C1 segment of cervical spinal cord (tissue), 14 donors: ENCODE measurements at places on chromosomes 4 and X.

DNA sequence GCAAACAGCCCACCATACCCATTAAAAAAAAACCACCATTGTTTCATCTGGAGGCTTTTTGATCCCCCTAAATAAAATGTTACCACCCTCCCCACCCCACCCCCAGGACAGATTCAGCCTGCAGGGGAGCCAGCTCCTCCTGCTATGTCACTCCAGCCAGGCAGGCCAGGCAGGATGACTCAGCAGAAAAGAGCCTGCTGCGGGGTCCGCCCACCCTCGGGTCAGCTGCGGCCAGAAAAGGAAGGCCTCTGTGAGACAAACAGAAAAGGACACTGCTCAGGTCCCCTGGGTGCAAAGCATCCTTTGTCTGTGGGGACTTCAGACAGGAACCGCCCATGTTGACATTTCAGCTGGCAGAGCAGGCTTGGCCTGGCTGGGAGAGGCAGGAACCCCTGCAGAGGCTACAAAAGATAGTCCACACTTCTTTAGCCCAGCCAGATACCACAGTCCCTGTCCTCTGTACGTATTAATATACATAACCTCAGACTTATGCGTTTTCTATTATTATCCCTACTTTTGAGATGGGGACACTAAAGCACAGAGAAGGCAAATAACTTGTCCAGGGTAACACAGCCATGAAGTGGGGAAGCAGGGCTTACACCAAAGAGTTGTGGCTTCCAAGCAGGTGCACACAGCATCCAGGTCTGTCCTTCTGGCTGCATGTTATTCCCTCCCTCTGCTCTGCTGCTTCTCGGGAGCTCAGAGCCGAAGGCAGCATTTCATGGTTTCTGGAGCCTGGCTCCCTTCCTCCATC lies 147.7 kb downstream of the CPEB2 start:
- DNase-seq = peak; percentile 54

GRCh38 chr4:93346840-93347239 lies 481.7 kb upstream of the ATOH1 start:
- DNase-seq = no peak

DNA sequence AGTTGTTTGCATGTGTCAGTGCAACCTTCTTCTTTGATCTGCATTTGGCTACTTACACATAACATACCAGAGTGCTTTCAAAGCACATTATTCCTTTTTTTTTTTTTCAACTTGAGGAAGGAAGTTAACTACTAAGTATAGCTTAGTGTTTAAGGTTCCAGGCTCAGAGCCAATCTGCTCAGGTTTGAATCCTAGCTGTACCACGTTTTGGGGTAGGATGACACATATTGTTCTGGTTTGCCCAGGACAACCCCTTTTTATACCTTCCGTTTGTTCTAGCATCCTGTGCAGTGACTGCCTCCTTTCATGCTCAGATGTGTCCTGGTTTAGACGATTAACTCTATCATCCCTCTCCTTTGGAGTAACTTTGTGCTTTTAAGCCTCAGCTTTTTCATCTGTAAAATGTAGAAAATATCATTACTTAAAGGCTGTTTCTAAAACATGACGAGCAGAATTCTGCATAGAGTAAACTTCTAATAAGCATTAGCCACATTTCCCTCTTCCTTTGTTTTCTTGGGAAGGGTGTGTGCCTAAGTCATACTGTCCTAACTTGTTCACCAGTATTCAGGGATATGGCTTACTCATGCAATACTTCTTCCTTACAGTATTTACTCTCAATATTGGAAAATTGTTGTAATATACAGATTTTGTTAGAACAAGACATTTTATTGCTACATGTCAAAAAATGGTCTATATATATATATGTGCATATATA lies 281.3 kb downstream of the C4orf33 start:
- DNase-seq = no peak

- no peak for DNase-seq
These were observed 28.3 kb upstream of the DSPP start for GRCh38 chr4:87580057-87580456.

GRCh38 chrX:29071525-29072320 lies 484.5 kb downstream of the IL1RAPL1 start:
- no peak for DNase-seq

DNA sequence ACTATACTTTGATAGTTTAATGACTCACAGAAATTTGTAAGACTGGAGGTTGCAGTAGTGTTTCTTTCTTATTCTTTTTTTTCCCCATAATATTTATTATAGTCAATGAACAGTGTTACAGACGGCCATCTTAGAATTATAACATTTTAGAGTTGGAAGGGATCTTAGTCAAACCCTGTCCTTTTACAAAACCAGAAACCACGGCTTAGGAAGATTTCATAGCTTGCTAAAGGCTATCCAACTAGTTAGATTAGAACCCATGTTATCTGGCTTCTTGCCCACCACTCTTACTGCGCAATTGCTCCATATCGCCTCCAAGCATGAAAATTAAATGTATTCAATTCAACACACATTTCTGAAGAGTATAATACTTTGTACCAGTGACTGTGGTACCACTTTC lies 1.1 kb downstream of the XIAP start:
- DNase-seq = no peak

DNA sequence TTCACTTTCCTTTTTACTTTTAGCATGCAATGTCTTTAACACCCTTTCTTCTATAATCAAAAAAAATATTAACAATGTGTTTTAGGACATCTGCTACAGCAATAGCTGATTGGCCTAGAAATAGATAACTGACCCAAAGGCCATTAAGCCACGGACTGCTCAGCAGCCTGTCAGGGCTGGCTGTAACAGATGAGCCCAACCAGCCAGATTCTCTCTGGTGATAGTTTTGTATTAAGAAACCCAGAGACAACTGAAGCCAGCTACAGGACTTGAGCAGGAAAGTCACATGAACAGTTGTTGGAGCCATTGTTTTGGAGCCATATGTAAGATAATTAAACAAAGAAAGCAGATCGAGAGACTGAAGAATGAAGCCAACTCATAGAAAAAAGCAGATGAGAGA lies 80.3 kb downstream of the DDIT4L start:
- no peak for DNase-seq

- no peak for DNase-seq
These were observed 80.9 kb downstream of the CLDN34 start for GRCh38 chrX:10048076-10048475.

- DNase-seq = no peak
These were observed 40.9 kb upstream of the VEGFC start for GRCh38 chr4:176833400-176834175.

GRCh38 chr4:176874721-176875445 lies 82.2 kb upstream of the VEGFC start:
- DNase-seq = no peak

DNA sequence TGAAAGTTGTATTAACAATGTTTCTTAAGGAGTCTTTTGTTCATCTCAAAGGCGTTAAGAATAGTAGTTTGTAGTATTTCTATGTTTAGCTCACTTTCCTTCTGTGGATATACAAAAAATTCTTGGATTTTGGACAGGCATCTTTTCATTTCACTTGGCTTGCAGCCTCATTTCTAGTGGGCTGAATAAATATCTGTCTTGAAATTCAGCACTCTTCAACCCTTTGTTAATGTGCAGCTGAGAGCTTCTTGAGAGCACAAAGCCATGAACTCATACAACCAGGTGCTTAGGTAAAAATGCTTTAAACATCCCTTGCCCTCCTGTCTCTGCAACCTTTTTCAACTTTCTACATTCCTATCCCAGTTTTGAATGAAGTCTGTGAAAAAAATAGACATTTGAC lies 1003.2 kb downstream of the C4orf33 start:
- no peak for DNase-seq

DNA sequence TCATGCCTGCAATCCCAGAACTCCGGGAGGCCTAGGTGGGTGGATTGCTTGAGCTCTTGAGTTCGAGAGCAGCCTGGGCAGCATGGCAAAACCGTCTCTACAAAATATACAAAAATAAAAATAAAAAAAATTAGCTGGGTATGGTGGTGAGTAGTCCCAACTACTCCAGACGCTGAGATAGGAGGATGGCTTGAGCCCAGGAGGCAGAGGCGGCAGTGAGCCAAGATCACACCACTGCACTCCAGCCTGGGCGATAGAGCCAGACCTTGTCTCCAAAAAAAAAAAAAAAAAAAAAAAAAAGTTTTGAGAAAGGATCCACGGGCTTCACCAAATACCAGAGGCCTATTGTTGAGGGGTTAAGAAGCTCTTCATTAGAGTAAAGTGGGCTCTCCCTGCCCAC lies 8.0 kb downstream of the SUPT20HL2 start:
- DNase-seq = no peak

- DNase-seq = no peak
These were observed 48.1 kb downstream of the GPRIN3 start for GRCh38 chr4:89259301-89260028.

DNA sequence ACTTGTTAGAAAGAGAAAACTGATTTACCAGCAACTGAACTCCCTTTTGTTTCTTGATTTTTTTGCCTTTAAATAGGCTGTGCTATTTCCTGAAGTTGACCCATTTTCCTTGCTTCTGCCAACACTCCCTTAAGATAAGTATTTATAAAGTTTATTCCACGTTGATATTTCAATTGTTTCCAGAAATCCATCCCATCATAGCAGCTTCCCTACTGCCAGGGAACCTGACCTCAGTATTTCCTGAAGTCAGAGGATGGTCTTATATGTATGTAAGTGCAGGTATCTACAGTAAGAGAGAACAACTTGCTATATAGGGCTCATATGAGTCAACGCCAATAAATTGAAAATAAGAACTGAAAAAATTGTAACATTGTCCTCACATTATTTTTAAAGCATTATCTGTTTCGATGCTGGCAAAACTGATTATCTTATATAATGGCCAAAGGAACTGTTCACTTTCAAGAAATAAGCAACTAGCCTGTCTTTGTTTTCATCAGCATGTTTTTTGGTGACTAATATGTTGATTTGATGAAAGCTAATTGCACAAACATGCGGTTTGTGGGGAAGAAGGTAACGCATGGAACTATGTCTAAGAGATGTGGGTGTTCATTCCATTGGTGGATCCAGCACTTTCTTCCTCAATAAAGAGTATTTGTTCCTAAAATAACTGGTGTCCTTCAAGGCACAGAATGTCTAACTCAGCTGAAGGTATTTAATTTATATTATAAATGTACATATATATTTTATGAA lies 4.7 kb downstream of the LIMCH1 start:
- DNase-seq = no peak

DNA sequence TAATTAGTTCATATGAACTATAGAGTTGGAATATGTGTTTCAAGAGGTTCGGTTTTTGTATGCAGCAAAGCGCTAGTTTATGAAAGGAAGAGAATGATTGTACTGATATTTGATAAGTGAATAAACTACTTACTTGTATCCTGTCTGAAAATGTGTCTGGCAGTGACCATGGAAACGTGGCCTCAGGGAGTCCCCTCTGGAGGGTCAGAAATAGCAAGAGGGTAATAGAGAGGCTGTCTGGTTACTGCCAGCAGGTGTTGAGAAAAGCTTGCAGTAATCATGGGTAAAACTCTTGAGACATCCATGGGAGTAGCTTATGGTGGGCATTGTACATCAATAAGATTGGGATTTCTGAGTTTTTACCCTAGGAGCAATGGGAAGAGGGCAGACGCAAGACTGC lies 77.1 kb downstream of the DCLK2 start:
- DNase-seq = no peak

GRCh38 chr4:169955521-169955920 lies 70.7 kb downstream of the MFAP3L start:
- no peak for DNase-seq

DNA sequence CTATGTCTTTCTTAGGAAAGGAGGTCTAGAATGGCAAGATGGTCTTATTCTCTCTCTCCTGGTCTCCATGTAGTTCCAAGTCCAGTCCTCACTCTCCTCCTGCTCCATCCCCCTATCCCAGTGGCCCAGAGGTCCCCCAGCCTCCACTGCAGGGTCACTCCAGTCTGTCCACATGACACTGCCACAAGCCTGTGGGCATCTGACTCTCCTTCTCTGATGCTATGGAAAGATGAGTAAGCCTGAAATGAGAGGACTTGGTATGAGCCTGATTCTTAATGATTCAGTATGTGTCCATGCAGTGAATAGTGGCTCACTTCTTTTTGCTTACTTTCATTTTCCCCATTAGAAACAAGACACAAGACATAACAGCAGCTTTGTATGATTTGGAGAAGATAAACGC lies 516.8 kb upstream of the ADGRL3 start:
- DNase-seq = no peak

DNA sequence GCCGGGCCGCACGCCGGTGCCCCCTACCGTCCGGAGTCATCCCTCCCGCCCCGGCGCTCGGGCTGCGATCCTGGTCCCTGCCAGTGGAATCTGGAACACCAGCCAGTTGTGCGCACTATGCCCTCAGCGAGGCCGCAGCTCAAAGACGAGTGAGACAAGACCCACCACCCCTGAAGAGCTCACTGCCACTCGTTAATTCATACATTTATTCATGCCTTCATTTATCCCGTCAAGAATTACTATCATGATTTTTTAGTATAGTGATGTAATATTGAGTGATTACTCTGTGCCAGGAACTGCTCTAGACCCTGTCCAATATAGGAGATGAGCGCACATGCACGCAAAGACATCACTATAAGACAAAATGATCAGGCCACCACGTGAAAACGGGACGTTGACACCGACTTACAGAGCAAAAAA lies 247 bp upstream of the PPA2 start:
- DNase-seq = no peak

DNA sequence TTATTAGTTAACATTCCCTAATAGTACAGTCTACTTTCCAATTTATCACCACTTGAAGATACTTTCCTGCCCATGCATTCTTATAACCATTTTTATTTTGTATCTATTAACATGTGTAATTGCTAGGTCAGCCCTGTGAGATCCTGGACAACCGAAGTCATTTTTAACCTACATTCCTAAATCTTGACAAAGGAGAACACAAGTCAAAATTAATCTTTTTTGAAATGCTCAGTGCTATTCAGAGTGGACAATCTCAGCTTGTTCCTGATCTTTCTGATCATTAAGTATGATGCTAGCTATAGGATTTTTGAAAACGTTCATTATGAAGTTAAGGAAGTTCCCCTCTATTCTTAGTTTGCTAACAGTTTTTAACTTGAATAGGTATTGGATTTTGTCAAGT lies 37.5 kb downstream of the ANXA10 start:
- no peak for DNase-seq
